Stimulated activated CD8-positive, alpha-beta memory T cell treated with anti-CD3 and anti-CD28 coated beads, Interleukin-4, amount 100 ng/mL, for 1 hour (primary cell): ENCODE measurements at places on chromosomes 6 and 20.

- DNase-seq = no peak
Observed at GRCh38 chr20:58930496-58930895, 50.6 kb upstream of the NELFCD start.

DNA sequence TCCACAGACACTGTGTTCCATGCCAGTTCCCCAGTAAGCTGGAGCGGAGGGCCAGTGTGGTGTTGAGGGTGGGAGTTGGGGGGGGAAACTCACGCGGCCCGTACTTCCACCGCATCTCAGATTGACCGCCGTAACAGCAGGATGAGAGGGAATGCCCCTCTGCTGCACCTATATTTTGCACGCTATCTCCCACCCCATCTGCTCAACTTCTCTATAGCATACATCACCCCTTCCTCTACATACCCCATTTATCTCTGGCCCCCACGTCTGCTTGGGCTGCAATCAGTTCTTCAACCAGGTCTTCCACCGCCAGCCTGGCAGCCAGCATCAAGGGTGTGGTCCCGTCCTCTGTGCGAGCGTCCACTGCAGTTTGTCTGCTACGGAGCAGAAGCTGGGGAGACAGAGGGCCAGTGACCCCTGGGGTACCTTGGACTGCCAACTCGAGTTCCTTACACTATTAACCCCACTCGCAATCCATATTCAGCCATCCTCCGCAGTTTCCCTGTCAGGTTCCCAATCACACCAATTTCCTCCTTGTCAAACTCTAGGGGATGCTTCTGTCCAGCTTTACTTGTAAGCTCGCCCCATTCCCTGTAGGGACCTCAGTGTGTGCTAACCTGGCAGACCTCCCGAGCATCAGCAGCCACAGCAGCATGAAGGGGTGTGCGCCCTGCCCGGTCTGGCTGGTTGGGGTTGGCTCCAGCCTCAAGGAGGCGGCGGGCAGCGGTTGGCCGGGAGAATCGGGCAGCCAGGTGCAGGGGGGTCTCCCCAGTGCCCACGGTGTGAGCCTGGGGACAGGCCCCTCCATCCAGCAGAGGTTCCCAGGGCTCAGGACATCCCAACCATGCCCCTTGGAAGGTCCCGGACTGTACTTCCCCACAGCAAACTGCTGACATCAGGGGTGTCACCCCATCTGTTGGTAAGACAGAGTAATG is 4.5 kb upstream of the GPSM3 start:
- DNase-seq = no peak

DNA sequence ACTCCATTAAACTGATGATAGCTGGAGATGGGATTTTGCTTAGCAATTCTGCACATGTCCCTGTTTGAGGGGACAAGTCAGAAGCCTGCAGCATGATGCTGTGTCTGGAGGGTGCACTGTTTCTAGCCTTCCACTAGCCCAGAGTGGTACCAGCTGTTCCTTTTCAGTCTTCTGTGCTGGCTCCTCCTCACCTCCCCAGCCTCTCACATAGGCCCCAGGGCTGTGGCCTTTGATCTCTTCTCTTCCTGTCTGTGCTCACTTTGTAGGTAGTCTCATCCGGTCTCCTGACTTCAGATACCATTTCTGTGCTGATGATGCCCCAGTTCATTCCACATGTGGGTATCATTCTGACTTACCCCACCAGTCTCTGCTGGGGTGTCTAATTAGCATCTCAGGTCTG is 126.3 kb downstream of the HIVEP1 start:
- DNase-seq = no peak

- DNase-seq = no peak
Observed at GRCh38 chr20:47775841-47776240, 9.4 kb downstream of the SULF2 start.

DNA sequence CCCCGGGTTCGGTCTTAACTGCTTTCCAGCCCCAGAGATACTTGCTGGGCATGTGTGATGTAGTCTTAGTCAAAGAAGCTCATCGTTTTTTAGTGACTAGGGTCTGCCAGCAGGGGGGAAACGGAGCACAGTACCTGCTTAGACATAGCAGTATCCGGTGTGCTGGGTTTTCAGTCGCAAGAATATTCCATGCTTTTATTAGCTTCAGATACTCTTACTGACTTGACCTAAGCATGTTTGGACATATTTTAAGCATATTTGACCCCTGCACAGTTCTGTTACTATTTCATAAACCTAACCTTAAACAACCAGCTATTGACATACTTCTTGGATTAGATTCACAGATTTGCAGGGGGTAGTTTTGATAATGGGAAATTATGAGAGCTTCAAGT is 3.0 kb downstream of the E2F3 start:
- peak; percentile 51 for DNase-seq

GRCh38 chr6:63610944-63611343 is 24.7 kb upstream of the PHF3 start:
- DNase-seq = no peak

GRCh38 chr20:46240065-46240464 is 68.2 kb downstream of the CDH22 start:
- DNase-seq = no peak

DNA sequence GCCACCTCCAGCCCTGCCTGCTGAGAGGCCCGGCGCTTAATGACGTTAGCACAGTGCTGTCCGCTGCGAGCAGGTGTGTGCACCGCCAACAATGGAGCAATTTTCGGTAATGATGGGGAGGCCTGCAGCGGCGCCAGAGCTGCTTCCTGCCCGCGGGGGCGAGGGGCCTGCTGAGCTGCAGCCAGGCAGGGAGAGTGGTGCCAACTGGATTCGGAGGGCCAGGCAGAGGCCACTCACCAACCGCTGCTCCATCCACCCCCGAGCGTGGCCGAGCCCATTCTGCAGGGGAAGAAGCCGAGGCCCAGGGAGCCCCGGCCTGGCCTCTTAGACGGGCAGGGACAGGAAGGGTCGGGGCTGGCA is 9.6 kb downstream of the HRH3 start:
- no peak for DNase-seq

GRCh38 chr6:84033523-84034451 is at the start of gene MRAP2:
Gene MRAP2, plus strand, starts transcription at chr6:84033772. Its CDS starts 21,547 bp downstream, at chr6:84055319.
- DNase-seq = no peak

- DNase-seq = no peak
Observed at GRCh38 chr6:43771858-43772680, 2.1 kb downstream of the VEGFA start.

DNA sequence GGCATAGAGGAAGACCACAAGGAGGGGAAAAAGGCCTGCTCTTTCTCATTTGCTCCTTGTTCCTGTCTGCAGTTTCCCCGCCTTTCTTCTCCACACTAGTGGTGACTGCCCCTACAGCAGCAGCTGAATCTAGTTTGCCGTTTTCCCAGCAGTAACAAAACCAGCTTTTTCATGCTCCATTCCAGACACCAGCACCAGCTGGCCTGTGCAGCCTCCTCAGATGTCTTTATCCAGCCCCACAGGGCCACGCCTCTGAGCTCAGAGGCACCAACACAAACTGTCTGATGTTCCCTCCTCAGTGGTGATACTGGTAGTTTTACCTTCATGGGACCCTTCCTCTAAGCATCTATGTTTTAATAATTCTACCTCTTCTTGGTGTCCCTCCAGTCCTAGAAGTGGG is 70.4 kb upstream of the SLC24A3 start:
- DNase-seq = no peak

DNA sequence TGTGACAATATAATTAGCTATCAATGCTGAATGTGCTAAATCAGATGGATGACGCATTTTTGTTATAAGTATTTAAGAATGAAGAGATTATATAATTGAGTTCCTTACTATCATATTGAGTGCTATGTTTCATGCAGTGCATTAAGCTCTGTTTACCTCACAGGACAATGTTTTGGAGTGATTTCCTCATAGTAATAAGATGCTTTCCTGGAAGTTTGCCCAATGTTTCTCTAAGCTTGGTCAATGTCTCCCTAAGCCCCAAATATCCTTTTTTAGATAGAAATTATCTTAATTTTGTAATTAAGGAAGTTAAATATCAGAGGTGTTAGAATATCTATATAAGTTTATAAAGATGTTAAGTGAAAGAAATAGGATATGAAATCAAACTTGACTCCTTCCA is 489.6 kb downstream of the MMUT start:
- no peak for DNase-seq

DNA sequence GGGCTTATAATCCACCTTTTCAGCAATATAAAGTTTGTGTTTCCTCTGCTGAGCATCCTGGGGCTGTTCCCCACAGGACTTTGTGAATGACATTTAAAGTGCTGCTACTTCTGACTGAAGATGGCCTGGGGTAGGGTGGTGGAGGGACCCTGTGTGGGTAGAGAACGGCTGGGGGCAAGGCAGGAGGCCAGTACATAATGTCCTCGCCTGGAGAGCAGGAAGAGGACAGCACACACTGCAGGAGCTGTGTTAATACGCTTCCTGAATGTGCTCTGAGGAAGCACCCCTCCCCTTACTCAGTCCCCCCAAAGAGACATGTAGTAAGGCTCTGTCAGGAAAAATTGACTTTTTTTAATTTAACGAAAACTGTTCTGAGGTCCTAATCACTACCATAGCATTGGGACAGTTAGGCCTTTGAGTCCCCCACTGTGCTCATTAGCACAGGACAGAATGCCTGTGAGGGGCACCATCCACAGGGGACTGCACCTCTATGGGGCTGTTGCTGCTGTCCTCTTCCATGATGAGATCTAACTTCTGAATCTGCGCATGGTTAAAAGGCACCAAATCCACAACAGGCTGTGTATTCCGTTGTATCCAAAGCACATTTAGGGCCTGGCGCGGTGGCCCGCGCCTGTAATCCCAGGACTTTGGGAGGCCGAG is 68.5 kb downstream of the LYRM4 start:
- no peak for DNase-seq

DNA sequence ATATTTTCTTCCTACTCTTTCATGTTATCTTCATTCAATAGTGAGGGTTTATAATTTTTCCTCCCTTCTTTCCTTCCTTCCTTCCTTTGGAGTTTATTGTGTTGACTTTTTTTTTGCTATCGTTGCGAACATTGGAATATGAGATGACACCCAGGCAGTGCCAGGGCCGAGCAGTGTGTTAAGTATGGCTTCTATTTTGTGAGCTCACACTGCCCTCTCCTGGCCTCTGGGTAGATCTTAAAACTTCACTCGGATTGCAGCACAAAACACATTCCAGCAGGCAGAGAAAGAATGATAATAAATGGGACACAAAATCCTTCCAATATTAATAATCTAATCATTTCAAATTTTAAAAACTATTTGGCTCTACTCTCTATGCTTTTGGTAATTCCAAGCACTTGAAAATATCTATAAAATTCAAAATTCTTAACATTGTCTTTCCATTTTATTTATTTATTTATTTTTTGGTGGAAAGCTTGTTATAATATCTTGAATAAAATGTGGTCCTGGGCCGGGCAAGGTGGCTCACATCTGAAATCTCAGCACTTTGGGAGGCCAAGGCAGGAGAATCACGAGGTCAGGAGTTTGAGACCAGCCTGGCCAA is 147.4 kb upstream of the OLIG3 start:
- peak; percentile 13 for DNase-seq

DNA sequence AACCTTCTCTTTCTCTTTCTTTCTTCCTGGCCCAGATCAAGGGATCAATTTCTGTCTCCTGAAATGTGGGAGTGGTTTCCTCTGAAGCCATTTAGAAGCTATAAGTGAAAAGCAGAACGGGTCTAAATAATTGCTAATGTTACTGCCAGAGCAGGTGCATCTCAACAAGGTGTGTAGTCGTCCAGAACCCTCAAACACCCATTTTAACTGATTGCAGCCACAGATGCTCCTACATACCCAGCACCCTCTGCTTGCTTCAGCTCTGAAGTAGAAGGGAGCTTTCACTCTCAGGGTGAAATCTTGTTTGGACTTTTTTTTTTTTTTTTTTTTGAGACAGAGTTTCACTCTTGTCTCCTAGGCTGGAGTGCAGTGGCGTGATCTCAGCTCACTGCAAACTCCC is 592.1 kb upstream of the ARID1B start:
- DNase-seq = no peak

GRCh38 chr6:70412252-70413113 is 825 bp upstream of the FAM135A start:
- peak; percentile 2 for DNase-seq

DNA sequence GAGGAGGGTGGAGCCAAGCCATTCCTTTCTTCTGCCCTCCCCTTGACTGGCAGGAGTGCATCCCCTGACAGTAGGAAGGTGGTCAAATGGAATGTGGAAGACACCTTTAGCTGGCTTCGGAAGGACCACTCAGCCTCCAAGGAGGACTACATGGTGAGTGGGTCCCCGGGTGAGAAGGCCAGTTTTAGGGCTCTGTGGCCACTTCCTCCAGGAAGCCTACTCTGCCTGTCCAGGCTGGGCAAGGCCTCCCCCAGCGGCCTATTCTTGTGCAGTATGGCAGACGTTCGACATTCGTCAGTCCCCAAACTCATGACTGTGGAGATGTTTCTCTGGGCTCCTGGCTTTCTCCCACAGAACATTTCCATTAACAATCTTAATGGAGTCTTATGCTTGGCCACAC is 9.1 kb downstream of the PCIF1 start:
- DNase-seq = no peak

- DNase-seq = no peak
Observed at GRCh38 chr6:46895930-46896329, 25.8 kb downstream of the ADGRF5 start.

- DNase-seq = no peak
Observed at GRCh38 chr6:128400875-128401274, 119.5 kb downstream of the PTPRK start.

- DNase-seq = no peak
Observed at GRCh38 chr6:45474376-45474775, 96.6 kb upstream of the SUPT3H start.
